ENCODE measurements at places on chromosomes 11 and 22.

GRCh38 chr22:27116312-27117086 is 459.1 kb downstream of the MIAT start:
- no peak for DNase-seq

DNA sequence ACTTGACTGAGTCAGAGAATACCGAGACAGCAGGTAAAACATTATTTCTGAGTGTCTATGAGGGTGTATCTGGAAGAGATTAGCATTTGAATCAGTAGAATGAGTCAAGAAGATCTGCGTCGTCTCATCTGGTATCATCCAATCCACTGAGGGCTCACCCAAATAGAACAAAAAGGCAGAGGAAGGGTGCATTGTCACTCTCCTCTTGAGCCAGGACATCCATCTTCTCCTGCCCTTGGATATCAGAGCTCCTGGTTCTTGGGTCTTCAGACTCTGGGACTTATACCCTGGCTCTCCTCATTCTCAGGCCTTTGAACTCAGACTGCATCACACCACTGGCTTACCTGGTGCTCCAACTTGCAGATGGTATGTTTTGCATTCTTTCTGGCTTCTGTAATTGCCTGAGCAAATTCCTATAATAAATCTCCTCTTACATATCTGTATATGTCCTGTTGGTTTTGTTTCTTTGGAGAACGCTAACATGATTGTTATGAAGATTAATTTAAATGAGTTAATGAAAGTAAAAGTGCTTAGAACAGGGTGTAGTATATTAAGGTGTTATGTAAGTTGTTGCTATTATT is 49.3 kb downstream of the ME3 start:
- DNase-seq, result no peak

DNA sequence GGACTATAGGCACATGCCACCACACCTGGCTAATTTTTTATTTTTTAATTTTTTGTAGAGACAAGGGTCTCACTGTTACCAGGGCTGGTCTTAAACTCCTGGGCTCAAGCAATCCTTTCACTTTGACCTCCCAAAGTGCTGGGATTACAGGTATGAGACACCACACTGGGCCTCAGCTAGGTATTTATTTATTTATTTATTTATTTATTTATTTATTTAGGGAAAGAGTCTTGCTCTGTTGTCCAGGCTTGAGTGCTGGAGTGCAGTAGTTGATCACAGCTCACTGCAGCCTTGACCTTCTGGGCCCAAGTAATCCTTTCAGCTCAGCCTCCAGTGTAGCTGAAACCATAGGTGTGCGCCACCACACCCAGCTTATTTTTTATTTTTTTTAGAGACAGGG is 43.2 kb downstream of the HORMAD2 start:
- DNase-seq, result no peak

DNA sequence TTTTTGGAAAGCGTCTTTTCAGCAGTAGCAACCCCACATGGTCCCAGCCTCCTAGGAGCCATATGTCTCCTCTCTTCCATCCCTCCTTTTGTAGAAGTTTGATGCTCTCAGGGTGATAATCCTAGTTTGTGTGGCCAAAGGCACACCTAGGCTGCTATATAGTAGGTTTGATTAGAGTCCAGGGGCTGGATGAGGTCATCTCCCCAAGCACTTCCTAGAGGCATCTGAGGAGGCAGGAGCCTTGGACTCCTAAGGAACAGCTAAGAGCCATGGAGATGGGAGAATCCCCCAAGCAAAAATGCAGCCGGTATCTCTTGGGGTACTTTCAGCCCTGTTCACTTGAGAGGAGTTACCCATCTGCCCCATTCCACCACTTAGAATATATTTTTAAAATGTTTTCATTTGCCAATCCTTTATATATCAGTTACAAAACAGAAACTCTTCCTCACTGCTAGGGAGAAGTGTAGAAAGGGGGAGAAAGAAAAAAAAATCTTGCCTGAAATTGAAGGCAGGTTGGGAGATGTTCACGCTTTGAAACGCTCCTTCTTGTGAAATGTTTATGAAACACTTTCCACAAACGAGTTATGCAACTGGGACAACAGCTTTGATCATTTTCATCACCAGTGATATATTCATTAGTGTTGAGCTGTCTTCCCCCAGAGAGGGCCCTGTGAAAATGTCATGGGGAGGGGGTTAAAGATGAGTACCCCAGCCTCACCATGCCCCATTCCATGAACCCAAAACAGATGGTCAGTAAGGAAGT is 31.9 kb upstream of the TLCD5 start:
- DNase-seq, result no peak
